ENCODE measurements at places on chromosomes 7 and 10.

DNA sequence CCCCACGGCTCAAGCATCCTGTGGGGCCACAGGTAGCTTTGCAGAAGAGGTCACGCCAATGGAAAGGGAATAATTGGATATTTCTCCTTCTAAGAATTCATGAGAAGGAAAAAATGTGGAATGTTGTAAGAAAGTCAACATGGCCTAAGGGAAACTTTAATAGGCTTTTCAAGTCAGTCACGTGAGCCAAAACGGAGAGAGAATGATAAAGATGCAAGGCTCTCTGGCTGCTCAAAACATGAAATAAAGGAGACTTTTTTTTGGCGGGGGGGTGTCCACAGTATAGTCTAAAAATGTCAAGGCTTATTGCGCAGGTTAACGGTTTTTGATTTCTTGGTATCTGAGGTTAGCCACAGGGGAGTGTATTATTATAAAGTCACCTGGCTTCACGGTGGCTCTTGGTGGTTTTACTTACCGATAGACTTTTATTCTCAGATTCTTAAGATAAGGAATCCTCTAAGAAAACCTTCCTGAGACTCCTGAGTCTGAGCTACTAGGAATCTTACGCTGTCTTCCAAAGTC lies 148.1 kb downstream of the ARHGAP21 start:
- no peak for DNase-seq

GRCh38 chr7:68729371-68729770 lies 868.9 kb upstream of the AUTS2 start:
- no peak for DNase-seq

DNA sequence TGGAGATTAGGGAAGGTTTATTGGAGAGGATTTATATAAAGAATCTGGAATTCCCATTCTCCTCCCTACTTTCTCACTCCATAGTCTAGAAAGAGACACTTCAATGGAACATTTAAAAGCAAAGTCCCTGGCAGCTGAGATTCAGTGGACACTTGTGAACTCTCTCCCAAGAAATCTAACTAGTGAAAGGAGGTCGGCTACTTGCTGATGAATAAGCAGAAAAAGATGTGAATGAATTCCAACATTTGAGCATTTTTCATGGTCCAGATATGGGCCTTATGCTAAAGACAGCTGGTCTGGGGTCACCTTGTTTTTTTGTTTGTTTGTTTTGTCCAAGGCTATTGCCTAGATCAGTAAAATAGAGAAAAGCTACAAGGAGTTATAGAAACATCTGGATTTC lies 141.1 kb upstream of the LRRTM3 start:
- DNase-seq = no peak

DNA sequence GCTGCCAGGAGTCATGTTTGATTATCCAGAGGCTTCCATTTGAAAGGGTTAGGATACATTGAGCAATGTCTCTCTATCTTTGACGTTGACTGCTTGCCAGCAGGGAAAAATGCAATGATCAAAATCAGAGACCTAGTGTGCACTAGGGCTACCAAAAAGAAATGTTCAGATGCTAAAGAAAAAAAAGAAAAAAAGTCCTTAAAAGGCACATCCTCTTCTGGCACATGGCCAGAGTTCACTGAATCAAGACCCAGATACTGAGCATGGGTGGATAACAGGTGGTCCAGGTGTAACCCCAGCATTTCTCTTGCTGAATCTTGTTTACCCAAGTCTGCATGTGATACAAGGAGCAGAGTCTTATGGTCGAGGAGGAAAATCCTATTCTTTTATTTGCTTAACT lies 899.3 kb downstream of the SORCS3 start:
- DNase-seq = no peak

- DNase-seq = no peak
Measured at GRCh38 chr7:135186261-135186540, 15.7 kb upstream of the CYREN start.

DNA sequence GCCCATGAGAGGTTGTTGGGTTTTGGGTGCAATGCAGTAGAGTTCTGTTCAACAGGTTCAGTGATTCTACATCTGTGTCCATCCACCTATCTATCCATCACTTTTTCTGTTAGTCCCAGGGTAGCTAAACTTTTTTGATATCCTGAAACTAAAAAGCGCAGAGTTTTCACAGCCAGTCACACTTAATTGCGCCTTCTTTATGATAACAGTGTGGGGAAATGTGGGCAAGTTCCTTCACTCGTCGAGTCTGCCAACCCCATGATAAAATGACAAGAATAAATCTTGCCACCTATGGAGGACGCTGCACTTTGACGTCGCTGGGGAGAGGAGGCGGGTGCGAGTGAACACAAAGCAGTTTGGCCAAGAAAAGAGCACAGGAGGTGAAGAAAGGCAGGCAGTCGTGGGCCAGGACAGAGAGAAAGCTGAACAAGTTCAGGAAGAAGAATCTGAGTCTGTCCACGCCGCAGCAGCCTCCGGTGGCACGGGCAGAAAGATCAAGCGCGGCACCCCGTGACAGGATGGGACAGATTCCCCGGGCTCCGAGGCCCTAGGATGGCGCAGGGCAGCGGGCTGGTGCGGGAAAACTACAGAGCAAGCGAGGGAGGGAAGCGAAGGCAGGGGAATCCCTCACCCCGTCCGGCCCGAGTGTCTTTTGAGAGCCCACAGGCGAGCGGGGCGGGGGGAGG lies 9.2 kb downstream of the SP8 start:
- DNase-seq = no peak

DNA sequence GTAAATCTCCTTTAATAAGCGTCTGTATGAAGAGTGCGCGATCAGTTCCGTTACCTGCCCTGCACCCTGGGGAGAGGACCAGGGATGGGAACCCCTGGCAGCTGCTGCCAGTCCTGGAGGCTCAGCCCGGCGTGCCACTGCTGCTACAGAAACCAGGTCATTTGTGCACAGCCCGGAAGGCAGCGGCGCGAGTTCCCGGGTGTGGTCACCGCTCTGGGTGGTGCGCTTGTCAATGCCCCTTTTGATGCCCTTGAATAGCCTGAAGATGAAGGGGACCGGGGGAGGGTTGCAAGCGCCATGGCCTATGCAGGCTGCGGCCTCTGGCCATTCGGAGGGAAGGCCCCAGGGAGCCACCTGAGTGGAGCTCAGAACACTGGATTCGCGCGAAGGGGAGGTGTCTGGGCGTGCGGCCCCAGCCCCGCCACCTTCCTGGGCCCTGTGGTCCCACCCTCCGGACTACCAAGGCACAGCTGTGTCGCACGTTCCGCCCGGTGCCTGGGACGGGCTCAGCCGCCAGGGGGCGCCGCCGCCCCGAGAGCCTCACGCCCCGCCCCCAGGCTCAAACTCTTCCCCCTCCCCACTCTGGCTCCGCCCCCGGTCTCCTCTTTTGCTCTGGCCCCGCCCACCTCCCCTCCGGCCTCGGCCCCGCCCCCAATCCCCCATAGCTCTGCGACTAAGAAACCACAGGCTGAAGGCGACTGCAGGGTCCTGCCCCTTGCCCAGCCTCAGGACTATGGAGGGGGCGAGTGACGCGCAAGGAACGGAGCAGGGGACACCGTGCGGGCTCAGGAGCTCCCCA lies 16.5 kb downstream of the AP5Z1 start:
- DNase-seq = peak; percentile 65

DNA sequence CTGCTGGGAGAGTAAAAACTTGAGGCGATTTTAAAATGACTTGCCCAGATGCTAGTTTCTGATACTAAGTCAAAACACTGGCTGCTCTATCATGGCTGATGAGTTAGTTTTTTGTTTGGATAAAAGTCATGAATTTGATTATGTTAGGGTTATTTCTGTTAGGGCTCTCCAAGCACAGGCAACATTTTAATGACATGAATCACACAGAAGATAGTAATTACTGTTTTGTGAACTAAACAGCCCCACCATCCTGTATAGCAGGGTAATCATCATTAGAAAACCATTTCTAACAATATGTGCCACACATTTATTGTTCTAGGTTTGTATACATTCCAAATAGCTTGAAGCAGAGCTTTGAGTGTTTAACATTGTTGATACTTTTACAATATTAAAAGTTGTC lies 750.3 kb downstream of the ANKRD7 start:
- DNase-seq = no peak

All from activated CD8-positive, alpha-beta memory T cell treated with anti-CD3 and anti-CD28 coated beads for 48 hours (primary cell).